Stimulated activated CD4-positive, alpha-beta T cell treated with anti-CD3 and anti-CD28 coated beads, Interleukin-4, amount 100 ng/mL, for 4 hours (primary cell): ENCODE measurements at places on chromosomes 5 and 9.

DNA sequence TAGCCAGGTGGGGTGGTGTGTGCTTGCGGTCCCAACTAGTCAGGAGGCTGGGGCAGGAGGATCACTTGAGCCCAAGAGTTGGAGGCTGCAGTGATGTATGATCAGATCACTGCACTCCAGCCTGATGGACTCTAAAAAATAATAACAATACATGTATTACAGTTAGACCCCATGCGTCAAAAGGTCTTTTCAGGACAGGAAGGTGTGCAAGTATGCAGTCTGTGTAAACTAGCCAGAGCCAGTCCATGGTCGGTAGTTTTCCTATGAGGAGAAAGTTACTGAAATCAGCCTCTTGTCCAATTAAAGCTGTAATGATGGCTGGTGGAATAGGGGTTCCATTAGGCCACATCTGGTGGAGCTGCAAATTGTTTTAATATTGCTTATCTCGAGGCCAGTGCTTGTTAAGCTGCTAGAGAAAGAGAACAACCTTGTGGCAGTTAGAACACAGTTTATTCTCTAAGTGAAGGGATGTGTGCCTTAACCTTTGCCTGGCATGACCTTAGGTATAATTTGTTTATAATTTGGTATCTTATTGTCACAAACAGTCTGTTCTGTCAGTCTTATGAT lies 1.5 kb upstream of the STOM start:
- no peak for DNase-seq

- no peak for DNase-seq
These were observed 21.6 kb upstream of the PIP5K1B start for GRCh38 chr9:68683433-68683832.

DNA sequence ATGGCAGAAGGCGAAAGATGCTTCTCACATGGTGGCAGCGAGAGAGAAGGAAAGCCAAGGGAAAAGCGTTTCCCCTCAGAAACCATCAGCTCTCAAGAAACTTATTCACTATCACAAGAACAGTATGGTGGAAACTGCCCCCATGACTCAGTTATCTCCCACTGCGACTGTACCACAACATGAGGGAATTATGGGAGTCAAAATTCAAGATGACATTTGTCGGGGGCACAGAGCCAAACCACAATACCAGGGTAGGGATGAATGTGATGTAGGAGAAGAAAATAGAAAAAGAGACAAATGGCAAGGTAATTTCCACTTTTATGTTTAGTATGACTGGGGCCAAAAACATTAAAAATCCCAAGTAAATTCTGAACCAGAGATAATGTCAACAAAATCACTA lies 216.8 kb downstream of the TRIM36 start:
- DNase-seq: no peak

GRCh38 chr9:126844085-126844484 lies 16.4 kb upstream of the ZBTB34 start:
- no peak for DNase-seq

DNA sequence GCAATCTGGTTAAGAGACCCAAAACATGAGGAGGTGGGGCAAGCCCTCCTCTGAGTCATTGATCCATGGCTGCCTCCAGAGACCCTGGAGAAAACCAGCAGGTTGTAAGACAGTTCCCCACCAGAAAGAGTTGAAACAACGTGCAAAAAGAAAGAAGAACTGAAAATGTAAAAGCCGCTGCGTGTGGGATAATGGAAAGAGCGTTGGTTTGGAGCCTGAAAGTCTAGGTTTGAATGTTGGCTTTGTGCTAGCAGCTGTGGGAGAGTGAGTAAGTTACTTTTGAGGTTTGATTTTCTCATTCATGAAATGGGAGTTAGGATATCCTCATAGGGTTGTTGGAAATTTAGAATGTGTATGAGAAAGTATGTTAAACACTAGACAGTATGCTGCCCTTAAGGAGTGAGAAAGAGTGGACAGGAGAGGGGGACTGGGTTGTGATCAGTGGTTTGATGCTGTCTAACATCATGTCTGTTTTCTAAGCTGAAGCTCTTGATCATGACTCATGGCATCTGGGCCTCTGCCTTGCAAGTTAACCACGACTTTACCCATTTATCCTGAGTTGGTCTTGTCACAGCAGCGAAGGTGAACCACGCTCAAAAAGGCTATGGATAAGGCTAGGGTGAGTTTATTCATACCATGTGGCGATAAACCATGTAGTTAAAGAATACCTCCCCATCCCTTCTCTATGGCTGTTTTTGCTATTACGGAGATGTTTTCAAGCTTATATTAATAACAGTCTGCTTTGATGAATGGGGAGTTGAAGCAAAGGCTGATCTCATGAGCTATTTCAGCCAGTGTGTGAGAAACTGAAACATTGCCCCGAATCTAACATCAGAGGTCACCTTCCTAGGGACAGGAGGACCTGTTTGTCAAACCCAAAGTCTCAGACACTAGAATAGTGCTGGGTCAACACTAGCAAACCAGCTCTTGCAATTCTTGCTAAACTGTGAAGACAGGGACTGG lies 41.3 kb downstream of the ZNF366 start:
- DNase-seq: no peak

DNA sequence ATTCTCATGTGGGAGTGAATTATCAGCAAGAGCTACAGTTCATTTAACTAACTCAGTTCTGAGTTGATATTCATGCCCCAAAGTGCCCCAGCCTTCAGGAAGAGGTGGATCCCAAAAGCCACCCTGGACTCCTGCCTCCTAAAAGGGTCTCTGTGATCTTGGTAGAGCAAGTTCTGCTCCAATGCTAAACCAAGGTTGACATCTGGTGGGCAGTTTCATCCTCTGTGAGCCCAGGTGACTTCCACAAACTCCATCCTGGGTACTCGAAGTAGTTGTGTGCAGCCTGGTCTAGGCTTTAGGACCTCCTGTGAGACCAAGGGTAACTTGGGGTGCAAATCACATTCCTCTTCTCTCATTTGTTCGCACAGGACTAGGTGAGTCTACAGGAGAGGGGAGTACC lies 816.8 kb downstream of the MTRR start:
- DNase-seq: no peak

DNA sequence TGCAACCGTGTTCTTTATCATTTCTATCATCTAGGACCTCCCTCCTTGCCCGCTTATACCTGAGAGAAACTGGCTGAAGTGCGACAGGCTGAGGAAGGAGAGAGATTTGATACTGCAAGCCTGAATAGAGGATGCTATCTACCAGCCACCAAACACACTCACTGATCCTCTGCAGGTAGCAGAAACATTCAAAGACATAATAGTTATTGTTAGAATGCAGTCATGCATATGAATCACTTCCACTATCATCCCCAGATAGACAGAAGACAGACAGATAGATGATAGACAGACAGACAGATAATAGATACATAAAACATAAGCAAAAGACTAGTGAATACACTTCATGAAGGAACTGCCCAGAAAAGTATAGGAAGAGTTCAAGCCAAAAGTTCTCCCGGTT lies 32.9 kb downstream of the FAM81B start:
- DNase-seq: no peak

- no peak for DNase-seq
These were observed 680.8 kb downstream of the CETN3 start for GRCh38 chr5:89728750-89729149.

DNA sequence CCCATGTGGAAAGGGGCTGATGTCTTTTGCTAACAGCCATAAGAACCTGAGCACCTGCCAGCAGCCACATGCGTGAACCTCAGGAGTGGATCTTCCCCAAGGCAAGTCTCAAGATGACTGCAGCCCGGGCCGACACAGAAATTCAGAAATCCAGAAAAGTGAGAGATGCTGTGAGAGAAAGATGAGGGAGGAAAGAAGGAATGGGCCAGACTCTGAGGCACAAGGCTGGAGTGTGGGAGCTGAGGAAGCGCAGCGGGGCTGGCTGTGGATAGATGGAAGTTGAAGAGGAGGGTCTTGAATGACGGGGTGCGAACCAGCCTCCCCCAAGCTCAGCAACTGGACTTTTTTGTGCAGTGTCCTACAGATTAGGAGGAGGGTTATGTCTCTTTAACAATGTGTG lies 337.8 kb downstream of the GADD45G start:
- no peak for DNase-seq

- no peak for DNase-seq
These were observed 47.8 kb downstream of the PTTG1 start for GRCh38 chr5:160469156-160470144.
